ENCODE measurements at places on chromosomes 12 and 14.

DNA sequence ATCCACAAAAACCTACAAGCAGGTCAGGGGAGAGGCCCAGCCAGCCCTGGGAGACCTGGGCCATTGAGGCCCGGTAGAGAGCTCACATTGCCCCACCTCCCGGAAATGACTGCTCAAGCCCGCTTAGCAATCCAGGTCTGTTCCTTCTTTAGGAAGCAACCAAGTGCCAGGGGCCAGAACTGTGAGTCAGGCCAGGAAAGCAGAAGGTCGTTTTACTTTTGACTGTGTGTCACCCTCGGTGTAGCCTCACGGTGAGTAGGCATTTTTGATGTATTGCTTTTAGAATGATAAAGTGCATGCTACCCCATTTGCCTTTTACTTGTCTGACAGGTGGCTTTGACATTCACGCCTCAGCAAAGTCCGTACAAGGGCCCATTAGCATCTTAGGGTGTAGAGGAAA, 25.4 kb upstream of the PWP1 start:
- no peak for DNase-seq

GRCh38 chr12:109291521-109292341, 17.4 kb downstream of the FOXN4 start:
- DNase-seq = no peak

GRCh38 chr12:22459838-22460490, 84.4 kb downstream of the C2CD5 start:
- no peak for DNase-seq

DNA sequence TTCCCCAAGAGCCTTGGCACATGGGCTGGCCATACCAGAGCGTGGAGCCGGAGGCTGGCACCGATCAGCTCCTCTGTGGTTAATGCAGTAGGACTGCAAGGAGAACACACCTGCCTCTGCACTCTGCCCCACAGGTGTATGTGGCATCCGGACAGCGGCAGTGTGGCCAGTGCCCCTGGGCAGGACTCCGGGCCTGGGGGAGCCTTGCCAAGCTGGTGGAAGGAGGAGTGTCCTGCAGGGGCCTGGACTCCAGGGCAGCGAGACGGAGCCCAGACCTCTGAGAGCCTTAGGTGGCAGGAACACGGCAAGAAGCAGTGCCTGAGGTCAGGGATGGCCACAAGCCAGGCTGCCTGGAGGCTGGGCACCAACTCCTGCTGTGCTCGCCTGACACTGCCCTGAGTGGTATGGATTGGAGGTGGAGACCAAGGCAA, 5.3 kb upstream of the BEGAIN start:
- no peak for DNase-seq

DNA sequence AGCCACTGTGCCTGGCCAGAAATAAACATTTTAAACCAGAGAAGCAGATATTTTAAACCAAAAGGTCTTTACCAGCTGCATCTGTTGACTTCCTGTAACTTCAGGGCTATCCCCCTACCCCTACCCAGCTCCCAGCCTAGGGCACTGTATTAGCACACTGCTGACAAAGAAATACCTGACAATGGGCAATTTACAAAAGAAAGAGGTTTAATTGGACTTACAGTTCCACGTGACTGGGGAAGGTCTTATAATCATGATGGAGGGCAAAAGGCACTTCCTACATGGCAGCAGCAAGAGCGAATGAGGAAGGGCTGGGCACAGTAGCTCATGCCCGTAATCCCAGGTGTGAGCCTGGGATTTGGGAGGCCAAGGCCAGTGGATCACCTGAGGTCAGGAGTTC, 26.0 kb downstream of the GEMIN2 start:
- DNase-seq = no peak

GRCh38 chr14:73712540-73713180, 1.5 kb downstream of the PNMA1 start:
- DNase-seq = no peak

- DNase-seq = no peak
These were observed 785 bp upstream of the ACTN1 start for GRCh38 chr14:68979722-68980451.

DNA sequence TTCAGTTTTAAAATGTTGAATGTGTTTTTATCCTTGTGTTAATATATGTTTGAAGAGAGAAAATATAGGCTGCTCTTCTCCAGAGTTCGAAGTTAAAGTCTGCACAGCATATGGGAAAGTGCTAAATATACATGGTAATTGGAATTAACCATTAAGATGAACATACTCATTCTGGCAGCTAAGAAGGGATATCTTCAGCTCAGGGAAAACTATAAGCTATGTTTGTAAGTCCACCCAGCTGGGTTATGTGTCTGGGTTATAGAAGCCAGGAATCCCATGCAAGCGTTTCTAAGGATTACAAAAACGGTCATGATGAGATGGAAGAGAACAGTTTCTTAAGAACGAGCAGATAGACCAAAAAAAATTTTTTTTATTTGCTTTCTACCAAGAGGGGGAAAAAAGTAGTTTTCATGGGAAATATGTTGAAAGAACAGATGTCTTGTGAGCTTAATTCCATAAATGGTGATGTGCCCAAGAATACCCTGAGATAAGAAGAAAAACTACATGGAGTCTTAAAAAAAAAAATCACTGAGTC, 198.9 kb downstream of the FBXL14 start:
- no peak for DNase-seq

- no peak for DNase-seq
These were observed 13.6 kb downstream of the ITGA7 start for GRCh38 chr12:55694188-55694515.

DNA sequence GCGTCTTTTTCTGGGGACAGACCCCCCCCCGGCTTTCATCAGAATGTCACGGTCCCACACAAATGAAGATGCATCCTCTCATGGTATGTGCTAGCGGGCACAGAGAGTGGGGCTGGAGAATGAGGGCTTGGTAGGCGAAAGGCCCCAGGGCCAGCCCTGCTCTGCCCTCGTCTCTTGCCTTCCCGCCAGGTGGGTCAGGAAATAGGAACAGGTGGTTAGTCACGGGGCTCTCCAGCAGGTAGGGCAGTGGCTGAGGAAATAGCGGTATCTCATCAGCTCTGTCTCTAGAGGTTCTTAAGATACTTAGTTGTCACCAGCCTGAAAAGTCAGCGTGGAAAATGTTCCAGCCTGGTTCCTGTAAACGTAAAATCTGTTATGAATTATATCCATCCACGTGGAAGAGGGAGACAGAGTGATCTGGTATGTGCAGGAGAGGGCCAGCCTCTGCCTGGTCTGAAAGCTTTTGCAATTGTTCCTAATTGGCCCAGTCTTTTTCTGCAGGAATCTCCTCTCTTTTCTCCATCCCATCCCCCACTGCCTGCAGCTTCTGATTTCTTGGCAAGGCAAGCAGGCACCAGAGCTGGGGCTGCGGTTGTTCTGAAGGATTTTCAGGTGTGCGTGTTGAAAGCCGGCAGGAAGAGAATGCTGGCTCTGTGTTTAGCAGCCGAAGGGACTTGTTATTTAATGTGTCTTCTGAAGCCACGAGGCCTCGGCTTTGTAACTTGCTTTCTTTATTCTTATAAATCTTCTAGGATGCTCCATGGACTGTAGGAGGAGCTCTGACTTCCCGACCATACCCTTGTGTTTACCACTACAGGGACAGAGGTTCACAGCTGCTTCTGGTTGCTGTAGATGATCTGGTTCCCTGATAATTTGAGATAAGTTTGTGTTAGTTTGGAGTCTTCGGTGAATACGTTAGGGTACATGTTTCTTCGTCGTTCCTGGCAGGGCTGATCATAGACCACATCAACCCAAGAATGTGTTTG, 131.1 kb downstream of the CACNA1C start:
- DNase-seq = no peak
